T-cell (primary cell): ENCODE measurements at places on chromosomes 3 and 15. TPM values are rescaled to one million over a fixed set of nuclear protein-coding genes. Genes with fewer than 3 reads are reported as not detected.

The C3orf80 gene
- 0.35 TPM for total RNA-seq

The PLSCR1 gene
- 13.5 TPM for total RNA-seq

The HDC gene
- total RNA-seq, result not detected

The ALG3 gene
- 25.0 TPM for total RNA-seq

GRCh38 chr15:76161153-76162035 lies 101.6 kb downstream of the TMEM266 start:
- no peak for DNase-seq

- DNase-seq, result no peak
These were observed at the start of gene PLSCR5 for GRCh38 chr3:146605106-146605505. Gene PLSCR5, minus strand, starts transcription at chr3:146605346. Its CDS starts 134 bp downstream, at chr3:146605212.

DNA sequence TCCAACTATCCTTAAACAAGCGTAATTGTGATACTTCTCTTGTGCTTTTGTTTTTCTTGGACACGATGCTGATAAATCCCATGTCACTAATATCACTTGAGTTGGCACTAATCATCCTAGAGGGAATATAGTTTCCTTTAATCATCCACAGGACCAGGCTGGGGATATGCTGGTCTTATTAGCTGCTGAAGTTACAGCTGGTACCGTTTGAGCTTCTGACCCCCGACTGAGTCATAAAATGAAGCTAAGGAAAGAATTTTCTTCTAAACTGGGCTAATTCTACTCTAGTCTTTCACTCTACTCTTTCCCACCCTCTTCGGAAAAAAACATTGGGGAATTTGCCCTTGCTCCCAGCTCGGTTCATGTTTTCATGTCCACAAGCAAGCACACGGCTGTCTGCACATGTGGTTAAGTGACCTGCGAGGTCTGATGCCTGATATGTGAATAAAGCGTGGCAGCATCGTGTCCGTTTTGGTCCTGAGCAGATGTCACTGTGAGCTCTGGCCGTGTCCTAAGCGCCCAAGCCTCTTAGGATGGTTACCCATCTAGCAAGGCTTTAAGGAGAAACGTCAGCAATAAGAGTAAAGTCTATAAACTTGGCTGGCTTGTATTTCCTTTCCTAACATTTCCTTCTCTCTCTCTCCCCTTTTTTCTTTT lies 223.7 kb downstream of the ITPR1 start:
- no peak for DNase-seq

- DNase-seq, result no peak
These were observed 764.9 kb upstream of the GOLIM4 start for GRCh38 chr3:168860592-168860991.

DNA sequence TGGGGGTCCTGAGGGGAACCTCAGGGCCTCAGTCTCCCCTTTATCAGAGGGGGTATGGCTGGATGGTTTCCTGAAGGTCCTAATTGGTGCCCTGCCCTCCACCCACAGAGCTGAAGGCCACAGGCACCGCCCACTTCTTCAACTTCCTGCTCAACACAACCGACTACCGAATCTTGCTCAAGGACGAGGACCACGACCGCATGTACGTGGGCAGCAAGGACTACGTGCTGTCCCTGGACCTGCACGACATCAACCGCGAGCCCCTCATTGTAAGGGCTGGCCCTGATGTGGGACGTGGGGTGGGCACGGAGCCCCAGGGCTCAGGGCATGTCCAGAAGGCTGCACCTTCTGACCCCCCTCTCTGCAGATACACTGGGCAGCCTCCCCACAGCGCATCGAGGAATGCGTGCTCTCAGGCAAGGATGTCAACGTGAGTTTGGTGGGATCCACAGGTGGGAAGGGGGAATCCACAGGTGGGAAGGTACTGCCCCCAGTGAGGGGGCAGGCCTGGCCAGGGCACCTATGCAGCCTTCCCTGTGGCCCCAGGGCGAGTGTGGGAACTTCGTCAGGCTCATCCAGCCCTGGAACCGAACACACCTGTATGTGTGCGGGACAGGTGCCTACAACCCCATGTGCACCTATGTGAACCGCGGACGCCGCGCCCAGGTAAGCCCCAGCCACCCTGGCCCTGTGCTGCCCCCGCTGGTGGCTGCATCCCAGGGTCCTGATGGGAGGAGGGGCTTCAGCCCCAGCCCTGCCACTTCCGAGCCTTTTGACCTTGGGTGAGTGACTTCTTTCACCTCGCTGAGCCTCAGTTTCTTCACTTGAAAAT lies 17.5 kb upstream of the GNAT1 start:
- no peak for DNase-seq

- no peak for DNase-seq
These were observed 297.3 kb upstream of the LMCD1 start for GRCh38 chr3:8204331-8204730.

GRCh38 chr3:43733459-43734384 lies 43.0 kb downstream of the ABHD5 start:
- DNase-seq, result no peak
